Activated CD8-positive, alpha-beta T cell treated with anti-CD3 and anti-CD28 coated beads for 36 hours (primary cell): ENCODE measurements at places on chromosomes 1 and 21. TPM values are rescaled to one million over a fixed set of nuclear protein-coding genes. Genes with fewer than 3 reads are reported as not detected.

DNA sequence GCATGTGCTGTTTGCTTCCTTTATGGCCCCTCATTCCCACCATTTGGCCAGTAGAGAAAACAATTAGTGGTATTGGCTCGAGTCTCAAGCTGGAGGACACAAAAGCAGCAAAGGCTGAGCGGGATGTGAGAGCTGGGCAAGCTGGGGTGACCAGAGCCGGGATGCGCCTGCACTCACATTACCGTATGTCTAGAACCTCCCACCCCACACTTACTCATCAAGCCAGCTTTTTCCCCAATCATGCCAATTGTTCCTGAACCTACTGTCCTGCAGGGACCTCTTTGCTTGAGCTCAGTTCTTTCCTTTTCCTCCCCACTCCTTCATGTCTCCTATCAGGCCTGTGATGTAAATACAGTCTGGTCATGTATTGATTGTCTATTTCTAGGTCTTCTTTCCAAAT is 45.9 kb downstream of the KIRREL1 start:
- H3K4me1 ChIP-seq = no peaks in the 10 kb centered on the region
- H3K27ac ChIP-seq = no peak overlapping the region
- no peak for DNase-seq
- no peaks in the 10 kb centered on the region for H3K27me3 ChIP-seq

DNA sequence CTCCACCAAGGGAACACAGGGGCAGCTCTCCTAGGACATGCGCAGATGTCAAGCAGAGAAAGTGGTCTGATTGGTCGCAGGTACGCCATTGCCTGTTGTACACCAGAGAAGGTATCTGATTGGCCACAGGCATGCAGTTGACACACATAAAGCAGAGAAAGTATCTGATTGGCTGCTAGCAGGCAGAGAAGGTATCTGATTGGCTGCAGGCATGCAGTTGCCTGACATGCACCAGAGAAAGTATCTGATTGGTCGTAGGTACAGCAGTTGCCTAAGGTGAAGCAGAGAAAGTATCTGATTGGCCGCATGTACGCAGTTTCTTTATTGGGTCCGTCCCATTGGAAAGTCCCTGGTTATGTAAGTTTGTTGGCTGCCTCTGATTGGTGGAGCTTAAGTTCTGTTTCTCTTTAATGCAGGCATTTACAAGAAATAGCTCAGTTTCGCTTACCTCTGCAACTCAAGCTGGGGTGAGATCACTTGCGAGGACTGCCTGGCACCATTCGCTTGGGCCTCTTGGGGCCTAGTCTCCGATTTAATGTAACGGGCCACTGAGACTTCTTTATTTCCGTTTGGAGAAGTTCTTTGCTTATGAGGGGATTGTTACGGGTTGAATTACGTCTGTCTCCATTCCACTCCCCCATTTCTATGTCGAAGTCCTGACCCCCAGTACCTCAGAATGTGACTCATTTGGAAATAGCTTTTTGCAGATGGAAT is 74.2 kb downstream of the SIK1 start:
- H3K27me3 ChIP-seq = no peaks in the 10 kb centered on the region
- DNase-seq = peak; percentile 40

GRCh38 chr1:197467881-197468280 is 199.8 kb downstream of the CRB1 start:
- no peaks in the 10 kb centered on the region for H3K36me3 ChIP-seq
- peaks cover 2% of the 10 kb centered on the region for H3K27me3 ChIP-seq
- no peak overlapping the region for H3K27ac ChIP-seq
- no peak overlapping the region for H3K4me3 ChIP-seq
- no peak for DNase-seq

- H3K27ac ChIP-seq = peak within 1 kb of the TSS; percentile 93
- peaks cover 31% of the 10 kb centered on the region for H3K4me1 ChIP-seq
- DNase-seq = peak; percentile 99
- H3K36me3 ChIP-seq = peaks cover 42% of the 10 kb centered on the region
These were observed at the start of gene CDCA8 for GRCh38 chr1:37692078-37692833. Gene CDCA8, plus strand, starts transcription at chr1:37692516. Its CDS starts 175 bp downstream, at chr1:37692691.

DNA sequence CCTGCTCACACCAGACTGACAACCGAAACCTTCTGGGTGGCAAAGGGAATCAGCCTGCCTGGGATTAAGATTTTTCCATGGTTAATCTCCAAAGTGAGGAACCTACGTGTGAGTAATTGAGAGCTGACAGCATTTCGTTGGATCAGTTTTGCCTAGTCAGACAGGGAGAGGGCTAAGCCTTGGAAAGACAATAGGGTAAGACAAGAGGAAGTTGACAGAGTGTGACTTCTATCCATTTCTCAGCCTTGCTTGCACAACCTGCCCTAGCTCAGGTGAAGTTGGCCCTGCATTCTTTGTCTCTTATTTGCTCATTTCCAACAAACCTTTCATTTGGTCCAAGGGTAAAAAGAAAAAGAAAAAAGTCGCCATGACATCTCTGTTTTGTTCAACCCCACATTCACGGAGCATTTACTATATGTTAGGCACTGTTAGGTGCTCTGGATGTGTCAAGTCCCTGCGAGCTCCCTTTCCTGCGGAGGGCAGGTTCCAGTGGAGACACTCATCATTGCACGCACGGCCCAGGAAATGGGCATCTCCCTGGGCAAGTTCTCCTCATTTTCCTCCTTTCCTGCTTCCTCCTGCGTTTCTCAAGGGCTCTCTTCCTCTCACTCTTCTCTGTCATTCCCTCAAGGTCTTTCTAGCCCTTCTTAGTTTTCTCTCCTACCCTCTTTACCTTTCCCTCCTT is 23.3 kb downstream of the KIRREL1 start:
- no peak overlapping the region for H3K4me3 ChIP-seq
- no peaks in the 10 kb centered on the region for H3K36me3 ChIP-seq
- peaks cover 12% of the 10 kb centered on the region for H3K27me3 ChIP-seq
- H3K4me1 ChIP-seq = no peaks in the 10 kb centered on the region

GRCh38 chr1:30725450-30726095 is 2.2 kb upstream of the MATN1 start:
- peaks cover 2% of the 10 kb centered on the region for H3K36me3 ChIP-seq
- no peak overlapping the region for H3K4me3 ChIP-seq
- H3K27ac ChIP-seq = no peak overlapping the region
- H3K27me3 ChIP-seq = no peaks in the 10 kb centered on the region
- DNase-seq = no peak

GRCh38 chr1:246569248-246570238 is 3.3 kb downstream of the CNST start:
- no peaks in the 10 kb centered on the region for H3K27me3 ChIP-seq
- peak; percentile 43 for DNase-seq
- peak overlapping the region; percentile 97 for H3K27ac ChIP-seq

DNA sequence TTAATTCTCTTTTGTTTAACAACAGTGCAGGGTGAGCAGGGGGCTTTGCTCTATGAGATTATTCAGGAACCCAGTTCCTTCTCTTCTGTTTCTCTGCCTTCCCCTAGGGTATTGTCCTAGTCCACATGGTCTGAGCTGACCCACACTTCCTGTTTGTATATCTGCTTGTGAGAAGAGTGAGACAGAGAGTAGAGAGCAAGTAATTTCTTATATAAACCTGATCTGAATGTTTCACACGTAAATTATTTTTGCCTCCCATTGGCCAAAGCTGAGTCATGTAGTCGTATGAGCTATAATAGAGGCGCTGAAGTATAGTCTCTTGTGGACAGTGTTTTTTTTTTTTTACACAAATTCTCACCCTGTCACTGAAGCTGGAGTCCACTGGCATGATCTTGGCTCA is 134.2 kb upstream of the SERTAD4 start:
- H3K4me3 ChIP-seq = no peak overlapping the region
- H3K27me3 ChIP-seq = peaks cover 5% of the 10 kb centered on the region
- no peak overlapping the region for H3K27ac ChIP-seq
- no peaks in the 10 kb centered on the region for H3K36me3 ChIP-seq

- H3K36me3 ChIP-seq = no peaks in the 10 kb centered on the region
- H3K27ac ChIP-seq = no peak overlapping the region
- H3K27me3 ChIP-seq = peaks cover 2% of the 10 kb centered on the region
- no peak overlapping the region for H3K4me3 ChIP-seq
- DNase-seq = no peak
- H3K4me1 ChIP-seq = peaks cover 4% of the 10 kb centered on the region
These were observed 304.8 kb downstream of the USP25 start for GRCh38 chr21:16034446-16035190.

Gene C8A
- total RNA-seq = not detected

DNA sequence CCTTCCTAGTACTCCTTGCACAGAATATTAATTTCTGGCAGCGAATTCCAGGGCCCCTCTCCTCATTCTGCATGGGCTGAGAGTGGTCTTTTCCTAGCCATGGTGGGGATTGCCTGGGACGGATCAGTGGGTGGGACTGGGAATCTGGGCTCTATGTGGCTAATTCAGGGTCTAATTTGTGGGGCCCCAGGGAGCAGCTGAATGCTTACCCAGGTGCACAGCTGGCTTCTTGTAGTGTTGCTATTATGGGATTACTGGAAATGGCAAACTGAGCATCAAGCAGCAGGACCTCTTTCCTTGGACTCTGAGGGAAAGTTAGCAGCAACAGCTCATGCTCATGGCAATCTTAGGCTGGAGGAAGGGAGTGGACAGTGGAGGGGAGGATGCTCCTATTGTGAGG is 187.1 kb upstream of the CACNA1E start:
- no peaks in the 10 kb centered on the region for H3K27me3 ChIP-seq
- DNase-seq = no peak
- H3K4me3 ChIP-seq = no peak overlapping the region
